ENCODE measurements at places on chromosomes 12 and 14.

DNA sequence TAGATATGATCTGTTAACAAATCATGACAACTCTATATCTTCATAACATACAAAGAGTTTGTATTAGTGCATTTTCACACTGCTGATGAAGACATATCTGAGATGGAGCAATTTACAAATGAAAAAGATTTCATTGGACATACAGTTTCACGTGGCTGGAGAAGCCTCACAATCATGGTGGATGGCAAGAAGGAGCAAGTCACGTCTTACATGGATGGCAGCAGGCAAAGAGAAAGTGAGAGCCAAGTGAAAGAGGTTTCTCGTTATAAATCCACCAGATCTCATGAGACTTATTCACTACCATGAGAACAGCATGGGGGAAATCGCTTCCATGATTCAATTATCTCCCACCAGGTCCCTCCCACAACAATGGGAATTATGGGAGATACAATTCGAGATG, 157.6 kb downstream of the DUSP6 start:
- DNase-seq, result no peak

- DNase-seq, result no peak
These were observed 33.0 kb downstream of the ARL6IP4 start for GRCh38 chr12:123013185-123014095.

- DNase-seq, result no peak
These were observed 1.5 kb downstream of the RDH5 start for GRCh38 chr12:55721601-55722213.

- peak; percentile 14 for DNase-seq
These were observed at the start of gene SLC6A15 for GRCh38 chr12:84912198-84913128. TSS of gene SLC6A15 (minus strand) at chr12:84912799. CDS start at chr12:84892120, 20,679 bp downstream.
